ENCODE measurements at places on chromosomes 6 and 20.

DNA sequence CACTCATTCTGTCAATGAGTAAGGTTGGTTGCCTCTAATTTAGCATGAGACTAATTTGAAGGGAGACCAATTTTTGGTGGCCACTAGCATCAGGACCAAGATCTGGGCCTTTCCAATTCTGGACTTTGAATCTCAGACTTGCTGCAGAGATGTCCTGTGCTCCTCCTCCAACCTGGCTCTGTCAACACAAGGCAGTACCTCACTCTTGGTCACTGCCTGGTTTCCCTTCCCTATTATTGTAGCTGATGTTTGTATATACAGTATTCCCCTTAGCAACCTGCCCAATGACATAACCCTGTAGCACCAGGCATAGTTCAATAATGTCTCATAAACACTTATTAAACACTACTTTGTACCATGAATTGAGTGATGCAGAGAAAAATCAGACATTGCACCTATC lies 50.4 kb downstream of the UNC5CL start:
- DNase-seq: no peak

GRCh38 chr6:7203939-7204338 lies 96.2 kb downstream of the RREB1 start:
- DNase-seq: no peak

DNA sequence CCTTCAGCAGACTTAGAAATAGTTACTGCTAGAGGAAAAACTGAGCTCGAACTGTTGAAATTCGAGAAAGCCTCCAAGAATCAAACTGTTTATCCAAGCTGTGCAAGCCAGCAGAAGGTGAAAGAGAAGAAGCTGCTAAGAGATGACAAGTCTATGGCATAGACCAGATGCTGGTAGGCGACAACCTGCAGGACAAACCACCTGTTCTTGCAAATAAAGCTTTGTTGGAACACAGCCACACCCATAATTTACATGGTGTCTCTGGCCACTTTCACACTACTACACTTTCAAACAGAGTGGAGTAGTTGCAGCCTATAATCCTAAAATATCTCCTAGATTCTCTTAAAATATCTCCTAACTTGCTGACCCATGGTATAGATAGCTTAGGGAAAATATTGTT lies 33.3 kb downstream of the TNFRSF21 start:
- no peak for DNase-seq

DNA sequence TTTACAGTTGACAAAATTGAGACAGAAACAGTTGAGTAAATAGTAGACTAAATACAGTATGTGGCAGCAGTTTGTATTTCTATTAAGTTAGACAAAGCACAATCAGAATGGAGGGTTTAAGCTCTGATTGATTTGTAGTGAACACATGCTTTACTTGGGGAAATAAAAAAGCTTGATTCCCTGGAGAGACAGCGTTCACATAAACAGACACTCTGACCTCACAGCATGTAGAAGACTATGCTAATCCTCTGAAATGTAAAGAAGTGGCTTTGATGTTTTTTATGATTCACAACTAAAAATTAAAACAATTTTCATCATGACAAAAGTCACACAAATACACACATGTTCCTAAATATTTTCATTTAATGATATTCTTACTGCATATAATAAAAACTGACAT lies 126.9 kb upstream of the FAM83B start:
- no peak for DNase-seq

GRCh38 chr6:15266423-15266996 lies 20.6 kb downstream of the JARID2 start:
- DNase-seq: no peak

- no peak for DNase-seq
Observed at GRCh38 chr20:18739751-18740166, 73.8 kb upstream of the SCP2D1 start.

DNA sequence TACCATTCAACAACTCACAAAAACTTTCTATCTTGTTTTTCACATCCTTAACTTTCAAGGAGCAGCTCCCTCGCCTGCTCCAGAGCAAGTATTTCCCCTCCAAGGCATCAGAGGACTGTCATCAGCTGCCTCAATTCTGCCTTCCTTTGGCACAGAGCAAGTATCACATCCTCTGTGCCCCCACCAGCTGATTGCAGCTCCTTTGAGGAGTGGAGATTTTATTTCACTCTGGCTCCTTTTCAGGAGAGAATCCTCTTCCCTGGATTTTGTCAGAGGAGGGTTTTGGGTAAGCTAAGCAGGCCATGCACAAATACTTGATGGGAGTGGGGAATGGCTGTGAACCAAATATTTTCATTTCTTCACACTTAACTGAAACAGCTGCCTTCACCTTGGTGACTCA lies 610.5 kb upstream of the FLRT3 start:
- DNase-seq: no peak

DNA sequence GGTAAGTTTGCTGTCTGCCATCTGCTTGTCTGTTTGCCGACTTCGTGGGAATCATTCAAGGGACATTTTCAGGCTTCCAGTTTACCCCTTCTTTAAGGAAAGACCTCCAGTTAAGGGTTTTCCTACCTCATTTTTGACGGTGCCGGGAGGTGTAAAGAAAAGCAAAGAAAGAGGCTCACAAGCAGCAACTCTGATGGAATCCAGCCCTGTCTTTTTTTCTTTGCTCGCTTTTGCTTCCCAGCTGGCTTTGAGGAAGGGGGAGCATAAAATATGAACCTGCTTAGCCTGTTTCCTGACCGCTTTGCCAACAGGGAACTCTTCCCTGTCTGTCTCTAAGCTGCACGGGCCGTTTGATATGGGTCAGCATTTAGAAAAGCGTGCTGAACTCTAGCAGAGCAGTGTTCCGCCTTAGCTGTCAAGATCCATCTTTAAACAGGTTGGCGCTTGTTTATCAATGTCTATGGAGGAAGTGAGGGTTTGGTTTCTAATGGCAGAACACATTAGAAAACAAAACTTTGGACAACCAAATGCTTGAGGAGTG lies 13.8 kb downstream of the SYTL3 start:
- no peak for DNase-seq

DNA sequence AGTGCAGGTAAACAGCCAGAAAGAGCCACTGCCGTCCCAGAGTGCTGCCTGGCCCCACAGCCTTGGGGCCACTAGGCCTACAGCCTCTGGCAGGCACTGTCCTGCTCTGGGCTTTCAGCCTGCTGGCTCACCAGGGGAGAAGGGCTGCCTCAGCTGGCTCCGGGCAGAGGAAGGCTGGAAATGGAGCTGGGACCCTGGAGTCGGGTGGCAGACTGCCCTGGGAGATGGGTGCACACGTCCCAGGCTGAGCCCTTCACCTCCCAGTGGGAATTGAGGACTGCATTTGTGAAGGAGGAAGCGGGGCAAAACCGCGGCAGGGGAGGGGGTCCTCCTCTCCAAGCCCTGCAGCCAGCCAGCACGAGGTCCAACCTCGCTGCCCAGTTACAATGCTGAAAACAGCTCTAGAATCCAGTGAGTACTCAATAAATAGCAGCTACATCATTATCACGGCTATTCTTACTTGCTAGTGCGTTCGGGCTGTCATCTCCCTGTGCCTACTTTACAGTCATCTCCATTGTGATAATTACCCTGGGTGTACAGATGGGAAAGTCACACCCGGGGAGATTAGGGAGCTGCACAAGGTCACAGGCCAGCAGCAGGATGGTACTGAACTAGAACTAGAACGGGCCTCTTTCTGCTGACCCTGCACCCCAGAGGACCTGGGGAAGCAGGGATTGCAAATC lies 13.1 kb downstream of the ACSS1 start:
- DNase-seq: no peak

DNA sequence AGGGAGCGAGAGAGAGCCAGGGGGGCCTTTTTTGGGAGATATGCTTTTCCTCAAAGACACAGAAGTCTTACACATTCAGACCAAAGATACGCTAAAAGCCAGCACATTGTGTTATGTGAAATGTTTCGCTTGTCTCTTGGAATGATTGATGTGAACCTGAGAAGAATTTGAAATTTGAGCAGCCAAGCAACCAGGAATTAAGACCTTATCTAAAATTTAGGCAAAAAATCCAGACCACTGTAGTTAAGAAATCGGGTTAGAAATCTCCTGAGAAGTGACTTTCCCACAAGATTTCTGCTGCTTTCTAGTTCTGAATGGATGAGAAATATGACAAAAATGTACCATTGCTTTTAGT lies 223.2 kb upstream of the GMDS start:
- no peak for DNase-seq

DNA sequence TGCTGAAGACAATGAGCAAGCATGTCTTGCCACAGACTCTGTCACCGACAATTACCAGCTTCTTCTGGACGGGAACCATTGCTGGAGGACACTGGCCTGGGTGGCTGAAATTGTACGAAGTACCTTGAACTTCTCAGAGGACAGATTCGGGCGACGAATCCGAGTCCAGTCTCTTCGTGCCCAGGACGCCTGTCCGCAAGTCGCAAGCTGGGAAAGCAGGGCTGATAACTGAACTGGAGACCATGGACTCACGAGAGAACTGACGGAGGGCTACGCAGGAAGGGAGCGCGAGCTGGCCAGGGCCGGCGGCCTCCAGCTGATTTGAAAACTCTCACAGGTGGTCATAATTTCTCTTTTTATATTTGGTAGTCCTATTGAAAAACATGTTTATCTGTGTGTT lies 1229.5 kb upstream of the MAP3K7 start:
- no peak for DNase-seq

Measured in stimulated activated CD4-positive, alpha-beta T cell treated with anti-CD3 and anti-CD28 coated beads, Interleukin-4, amount 100 ng/mL, for 4 hours (primary cell).